ENCODE measurements at places on chromosomes 2 and 18.
A peak's percentile ranks its signal among the peaks of the same experiment; 100 is the strongest.

GRCh38 chr18:79356435-79356834 lies 39.3 kb upstream of the NFATC1 start:
- DNase-seq: no peak

DNA sequence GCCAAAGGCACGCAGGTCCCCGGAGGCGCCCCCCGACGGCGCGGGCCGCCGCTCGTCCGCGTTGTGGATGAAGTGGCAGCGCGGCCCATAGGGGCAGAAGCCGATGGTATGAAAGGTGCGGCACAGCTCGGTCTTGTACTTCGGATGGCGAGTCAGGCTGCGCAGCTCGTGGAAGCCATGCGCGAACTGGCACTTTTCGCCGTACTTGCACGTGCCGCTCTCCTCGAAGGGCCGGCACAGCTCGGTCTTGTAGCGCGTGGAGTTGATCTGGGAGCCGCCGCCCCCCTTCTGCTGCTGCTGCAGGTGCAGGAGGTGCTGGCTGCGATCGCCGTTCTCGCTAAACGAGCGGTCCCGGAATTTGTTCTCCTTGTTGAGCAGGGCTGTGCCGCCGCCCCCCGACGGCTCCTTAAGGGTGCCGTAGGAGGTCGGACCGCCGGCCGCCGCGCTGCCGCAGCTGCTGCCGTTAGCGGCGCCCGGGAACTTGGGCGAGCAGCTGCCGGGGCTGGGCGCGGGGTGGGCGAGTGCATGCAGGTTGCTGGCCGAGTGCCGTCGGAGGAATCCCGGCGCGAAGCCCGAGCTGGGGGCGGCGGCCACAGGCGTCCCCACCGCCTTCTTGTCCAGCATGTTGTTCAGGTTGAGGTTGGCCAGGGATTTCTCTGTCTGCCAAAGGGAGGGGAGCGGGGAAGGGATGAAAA lies 1.2 kb downstream of the ZFP36L2 start:
- peak; percentile 44 for DNase-seq

DNA sequence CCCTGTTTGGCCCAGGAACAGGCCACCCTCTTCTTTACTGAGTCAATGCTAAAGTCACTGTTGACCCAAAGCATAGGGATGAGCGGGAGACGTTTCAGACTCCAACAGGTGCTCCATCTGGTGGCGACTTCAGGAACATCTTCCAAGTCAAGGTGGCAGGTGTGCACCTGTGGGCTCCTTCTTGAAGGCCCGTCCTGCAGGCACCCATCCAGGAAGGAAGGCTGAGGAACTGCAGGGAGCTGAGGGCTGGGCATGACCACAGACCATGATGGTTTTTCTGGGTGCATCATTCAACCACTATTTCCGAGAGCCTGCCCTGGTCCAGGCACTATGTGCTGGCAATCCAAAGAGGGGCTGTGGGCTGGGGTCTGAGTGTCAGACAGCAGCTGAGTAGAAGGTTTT lies 142.8 kb downstream of the NDUFA10 start:
- peak; percentile 31 for DNase-seq

DNA sequence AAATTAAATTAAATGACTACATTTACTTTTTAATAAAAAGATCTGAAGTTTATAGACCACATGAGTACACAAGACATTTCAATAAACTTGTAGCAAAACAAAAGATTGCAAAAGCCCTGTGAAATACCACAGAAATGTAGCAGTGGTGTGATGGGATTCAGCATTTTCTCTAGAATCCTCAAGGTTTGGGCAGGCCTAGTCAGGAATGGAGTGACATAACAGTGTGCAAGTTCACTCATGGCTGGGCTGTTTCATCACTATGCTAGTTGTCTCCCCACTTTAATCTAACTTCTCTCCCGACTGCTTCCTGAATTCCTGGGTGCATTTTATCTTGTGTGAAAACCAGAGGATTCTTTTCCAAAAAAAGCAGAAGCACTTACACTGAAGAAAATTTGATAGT lies 1089.9 kb upstream of the DDX18 start:
- DNase-seq: no peak

DNA sequence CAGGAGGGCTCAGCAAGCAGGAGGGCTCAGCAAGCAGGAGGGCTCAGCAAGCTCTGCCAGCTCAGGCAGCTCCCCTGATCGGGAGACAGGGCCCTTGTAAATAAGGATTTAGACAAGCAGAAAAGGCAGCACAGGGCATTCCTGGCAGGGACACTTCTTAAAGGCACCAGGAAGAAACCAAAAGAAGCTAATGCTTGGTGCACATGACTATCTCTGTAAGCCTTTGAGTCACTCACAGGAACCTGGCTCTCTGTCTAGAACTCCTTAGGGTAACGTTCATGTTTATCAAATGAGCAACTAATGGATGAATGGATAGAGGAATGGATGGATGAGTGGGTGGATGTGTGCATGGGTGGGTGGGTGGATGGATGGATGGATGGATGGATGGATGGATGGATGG lies 28.4 kb downstream of the TMEM37 start:
- DNase-seq: no peak

- no peak for DNase-seq
Measured at GRCh38 chr2:54228945-54229344, 27.1 kb downstream of the TSPYL6 start.

DNA sequence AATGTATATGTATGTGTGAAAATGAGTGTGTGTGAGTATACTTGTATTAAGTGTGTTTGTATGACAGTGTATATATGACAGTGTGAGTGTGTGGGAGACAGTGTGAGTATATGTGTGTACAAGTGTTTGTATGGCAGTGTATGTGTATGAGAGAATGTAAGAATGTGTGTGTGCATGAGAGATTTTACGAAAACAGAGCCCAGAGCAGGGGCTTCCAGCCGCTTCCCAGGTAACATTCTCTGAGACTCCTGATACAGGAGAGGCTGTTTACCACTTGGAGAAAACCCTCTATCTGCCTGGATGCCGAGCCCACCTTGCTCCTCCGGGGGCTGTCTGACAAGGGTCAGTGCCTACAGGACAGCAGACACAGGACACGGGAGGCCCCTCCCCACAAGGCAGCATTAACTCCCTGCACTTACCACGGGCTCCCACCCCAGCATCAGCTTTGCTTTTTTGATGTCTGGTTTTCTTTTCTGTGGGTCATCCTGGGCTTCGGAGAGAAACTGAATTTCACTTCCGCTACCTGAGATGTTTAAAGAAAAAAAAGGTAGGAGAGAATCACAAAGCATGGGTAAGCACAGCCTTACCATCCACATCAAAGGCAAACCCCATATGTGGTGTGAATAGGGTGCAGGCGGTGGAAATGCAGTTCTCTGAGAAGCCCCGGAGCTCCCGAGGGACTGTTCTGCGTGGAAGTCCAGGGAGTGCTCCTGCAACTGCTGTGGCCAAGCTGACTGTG lies 97.6 kb downstream of the UXS1 start:
- DNase-seq: no peak

DNA sequence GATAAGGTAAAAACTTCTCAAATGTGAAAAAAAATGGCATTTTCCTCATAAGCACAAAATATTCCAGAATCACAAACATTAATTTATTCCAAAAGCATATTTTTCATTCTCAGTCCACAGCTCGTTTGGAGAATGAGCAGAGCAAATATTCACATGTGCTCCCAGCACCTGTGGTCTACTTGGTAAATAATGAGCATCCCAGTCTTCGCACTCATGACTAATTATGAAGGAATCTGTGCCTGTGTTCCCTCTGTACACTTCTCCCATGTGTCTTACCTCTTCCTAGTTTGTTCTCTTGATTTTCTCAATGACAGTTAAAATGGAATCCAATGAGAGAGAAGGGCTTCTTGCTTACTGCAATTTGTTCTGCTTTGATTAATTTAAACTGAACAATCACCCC lies 671.0 kb upstream of the SOX11 start:
- no peak for DNase-seq

DNA sequence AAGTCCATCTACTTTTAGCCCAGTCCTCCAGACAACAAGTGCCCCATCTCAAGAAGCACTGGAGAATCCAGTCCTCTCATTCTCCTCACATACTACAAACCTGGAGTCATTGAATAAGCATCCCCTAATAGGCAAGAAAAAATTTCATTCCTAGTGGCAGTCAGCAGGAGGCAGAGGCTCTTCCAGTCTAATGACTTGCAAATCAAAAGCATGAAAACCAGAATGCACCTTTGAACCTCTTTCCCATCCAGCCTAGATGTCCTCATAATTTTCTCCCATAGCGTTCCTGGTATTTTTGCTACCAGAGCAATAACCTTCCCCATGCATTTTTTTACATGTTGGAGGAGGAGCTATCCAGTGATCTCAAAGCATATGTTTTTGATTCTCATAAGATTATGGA lies 252.6 kb downstream of the TTC32 start:
- DNase-seq: no peak

GRCh38 chr2:204177251-204177976 lies 240.9 kb downstream of the ICOS start:
- no peak for DNase-seq

GRCh38 chr2:17793803-17794354 lies 22.4 kb upstream of the MSGN1 start:
- no peak for DNase-seq

- no peak for DNase-seq
Measured at GRCh38 chr2:44813658-44814057, 127.8 kb upstream of the SIX3 start.

GRCh38 chr2:48126162-48126561 lies 219.9 kb upstream of the FBXO11 start:
- no peak for DNase-seq

DNA sequence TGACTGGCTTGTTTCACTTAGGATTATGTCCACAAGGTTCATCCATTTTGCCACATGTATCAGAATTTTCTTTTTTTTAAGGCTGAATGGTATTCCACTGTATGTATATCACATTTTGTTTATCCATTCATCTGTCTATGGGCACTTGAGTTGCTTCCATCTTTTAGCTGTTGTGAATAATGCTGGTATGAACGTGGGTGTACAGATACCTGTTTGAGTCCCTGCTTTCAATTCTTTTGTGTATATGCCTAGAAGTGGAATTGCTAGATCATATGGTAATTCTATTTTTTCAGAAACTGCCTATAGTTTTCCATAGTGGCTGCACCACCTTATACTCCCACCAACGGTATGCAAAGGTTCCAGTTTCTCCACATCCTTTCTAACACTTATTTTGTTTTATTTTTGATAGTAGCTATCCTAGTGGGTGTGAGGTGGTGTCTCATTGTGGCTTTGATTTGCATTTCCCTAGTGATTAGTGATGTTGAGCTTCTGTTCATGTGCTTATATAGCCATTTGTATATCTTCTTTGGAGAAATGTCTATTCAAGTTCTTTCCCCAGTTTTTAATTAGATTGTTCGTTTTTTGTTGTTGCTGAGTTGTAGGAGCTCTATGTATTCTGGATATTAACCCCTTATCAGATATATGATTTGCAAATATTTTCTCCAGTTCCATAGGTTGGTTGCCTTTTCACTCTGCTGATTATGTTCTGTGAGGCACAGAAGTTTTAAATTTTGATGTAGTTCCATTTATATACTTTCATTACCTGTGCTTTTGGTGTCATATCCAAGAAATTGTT lies 40.7 kb downstream of the TTC39C start:
- DNase-seq: no peak

- no peak for DNase-seq
Measured at GRCh38 chr2:229566370-229566769, 148.0 kb downstream of the DNER start.

GRCh38 chr2:14951569-14952285 lies 319.2 kb downstream of the LRATD1 start:
- DNase-seq: no peak

GRCh38 chr2:217045700-217046475 lies 186.0 kb upstream of the TNP1 start:
- no peak for DNase-seq

DNA sequence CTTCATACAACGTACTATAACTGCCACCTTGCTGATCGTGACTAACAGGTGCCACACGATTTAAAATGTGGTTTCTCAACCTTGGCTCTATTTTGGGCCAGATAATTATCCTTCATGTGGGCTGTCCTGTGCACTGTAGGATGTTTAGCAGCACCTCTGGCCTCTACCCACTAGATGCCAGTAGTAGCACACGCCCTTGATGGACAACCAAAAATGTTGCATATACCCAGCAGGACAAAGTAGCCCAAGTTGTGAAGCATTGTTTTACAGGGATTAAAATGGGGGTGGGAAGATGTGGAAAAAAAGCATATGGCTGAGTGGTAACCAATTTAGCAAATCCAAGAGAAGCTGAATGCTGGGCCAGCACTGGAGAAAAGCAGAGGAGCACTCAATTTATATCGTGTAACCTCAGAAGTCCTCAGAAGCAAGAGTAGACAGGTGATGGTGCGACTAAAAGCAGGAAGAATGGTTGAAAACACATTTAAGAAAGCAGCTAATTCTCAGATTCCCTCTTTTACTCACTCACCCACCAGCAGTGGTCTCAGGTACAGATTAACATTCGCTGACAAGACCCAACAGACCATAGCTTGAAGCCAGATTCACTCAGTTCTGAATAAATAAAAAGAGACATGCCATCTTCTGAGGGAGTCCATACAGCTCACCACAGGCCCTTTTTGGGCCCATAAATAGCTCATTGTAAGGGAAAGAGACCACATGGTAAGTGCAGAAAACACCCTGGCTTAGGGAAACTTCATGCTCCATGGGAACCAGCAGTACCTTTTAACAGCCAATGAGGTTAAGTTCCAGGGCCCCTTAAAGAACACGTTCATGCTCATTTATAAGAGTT lies 50.6 kb downstream of the RAPH1 start:
- peak; percentile 24 for DNase-seq

- no peak for DNase-seq
Measured at GRCh38 chr18:58405107-58405898, 223.6 kb downstream of the ALPK2 start.

DNA sequence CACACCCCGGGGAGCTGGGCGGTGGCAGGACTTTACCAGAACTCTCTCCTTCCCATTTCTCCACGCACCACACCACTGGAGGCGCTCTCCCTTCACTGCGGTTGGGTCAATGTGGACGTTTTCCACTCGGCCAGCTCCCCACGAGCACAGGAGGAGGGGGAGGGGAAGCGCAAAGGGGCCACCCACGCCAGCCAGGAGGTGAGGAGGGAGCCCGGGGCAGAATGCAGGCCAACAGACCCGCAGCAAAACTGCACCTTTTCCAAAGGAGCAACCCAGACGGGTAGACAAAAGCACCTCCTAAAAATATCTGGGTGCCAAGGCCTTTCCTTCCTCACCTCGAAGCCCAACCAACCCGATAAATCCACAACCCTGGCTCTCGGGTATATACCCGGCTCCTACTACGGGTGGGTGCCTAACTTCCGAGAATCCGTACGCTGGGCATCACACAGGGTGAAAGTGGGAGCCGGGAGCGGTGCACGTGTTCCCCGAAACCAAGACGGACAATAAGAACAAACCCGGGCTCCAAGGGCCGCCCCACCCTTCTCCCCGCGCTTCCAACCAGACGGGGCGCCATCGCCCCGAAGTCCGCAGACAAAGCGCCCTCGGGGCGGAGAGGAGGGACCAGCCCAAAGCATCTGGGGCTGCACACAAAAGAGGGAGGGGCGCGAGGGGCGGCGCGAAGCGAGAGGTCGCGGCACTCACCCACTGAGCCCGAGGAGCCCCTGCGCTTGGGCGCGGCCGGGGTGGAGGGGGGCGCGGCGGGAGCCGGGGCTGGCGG lies 1.0 kb downstream of the RTN4 start:
- peak; percentile 38 for DNase-seq

DNA sequence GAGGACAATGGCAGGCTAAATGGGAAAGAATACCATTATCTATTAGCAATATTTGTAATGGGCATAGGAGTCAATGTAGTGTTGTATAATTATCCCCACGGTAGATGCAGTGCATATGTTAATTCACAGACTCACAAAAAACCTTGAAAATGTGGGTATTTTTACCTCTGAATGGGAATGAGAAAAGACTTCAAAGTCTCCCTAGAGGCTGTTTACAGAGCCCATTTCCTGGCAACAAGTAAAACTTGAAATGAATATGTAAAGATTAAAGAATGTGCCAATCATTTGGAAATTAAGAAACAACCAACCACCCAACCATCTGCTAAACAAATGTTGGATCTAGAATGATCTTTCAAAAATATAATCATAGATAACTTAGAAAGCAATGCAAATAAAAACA lies 27.1 kb downstream of the TRPM8 start:
- no peak for DNase-seq
